ENCODE measurements at places on chromosomes 6 and 20. TPM values are rescaled to one million over a fixed set of nuclear protein-coding genes. Genes with fewer than 3 reads are reported as not detected.

GRCh38 chr20:14295238-14295637 is 42.2 kb downstream of the FLRT3 start:
- no peaks in the 10 kb centered on the region for H3K27me3 ChIP-seq
- no peak for DNase-seq
- H3K4me1 ChIP-seq: no peaks in the 10 kb centered on the region

GRCh38 chr20:48294942-48295341 is 509.7 kb upstream of the SULF2 start:
- no peak for DNase-seq
- no peaks in the 10 kb centered on the region for H3K27me3 ChIP-seq
- H3K4me3 ChIP-seq: no peak overlapping the region
- no peak overlapping the region for H3K27ac ChIP-seq
- H3K4me1 ChIP-seq: no peaks in the 10 kb centered on the region

GRCh38 chr6:3114377-3114776 is 4.1 kb upstream of the BPHL start:
- H3K27me3 ChIP-seq: no peaks in the 10 kb centered on the region
- peaks cover 3% of the 10 kb centered on the region for H3K4me1 ChIP-seq
- DNase-seq: no peak
- H3K36me3 ChIP-seq: peaks cover 11% of the 10 kb centered on the region
- H3K27ac ChIP-seq: no peak overlapping the region
- H3K4me3 ChIP-seq: no peak overlapping the region

DNA sequence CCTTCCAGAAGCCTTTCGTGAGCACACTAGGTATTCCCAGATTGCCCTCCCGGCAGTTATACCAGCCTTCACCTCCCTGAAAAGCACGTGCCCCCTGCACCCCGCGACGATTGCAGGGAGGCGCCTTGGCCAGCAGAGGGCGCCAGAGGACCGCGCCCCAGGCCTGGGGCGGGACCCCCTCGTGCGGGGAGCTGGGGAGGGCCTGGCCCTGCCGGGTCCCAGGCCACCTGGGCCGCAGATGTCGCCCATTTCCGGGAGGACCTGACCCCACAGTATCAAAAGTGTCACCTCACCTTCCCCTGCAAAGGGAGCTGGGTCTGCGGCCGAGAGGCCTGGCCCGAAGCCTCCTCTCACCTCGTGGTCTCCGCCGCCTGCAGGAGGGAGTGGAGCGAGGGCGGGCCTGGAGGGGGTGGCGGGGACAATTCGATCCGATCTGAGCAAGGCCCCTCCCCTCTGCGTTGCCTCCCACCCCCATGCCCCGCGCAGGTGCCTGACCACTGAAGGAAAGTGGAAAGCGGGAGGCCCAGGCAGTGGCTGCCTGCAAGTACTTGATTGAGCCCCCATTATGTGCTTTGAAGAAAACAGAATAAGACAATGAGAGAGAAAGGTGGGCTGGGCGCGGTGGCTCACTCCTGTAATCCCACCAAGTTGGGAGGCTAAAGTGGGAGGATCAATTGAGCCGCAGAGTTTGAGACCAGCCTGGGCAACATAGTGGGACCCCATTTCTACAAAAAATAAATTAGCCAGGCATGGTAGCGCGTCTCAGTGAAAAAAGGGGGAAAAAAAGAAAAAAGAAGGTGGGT is 3.5 kb upstream of the SNAI1 start:
- H3K27me3 ChIP-seq: no peaks in the 10 kb centered on the region
- H3K36me3 ChIP-seq: no peaks in the 10 kb centered on the region
- H3K27ac ChIP-seq: no peak overlapping the region
- H3K4me3 ChIP-seq: no peak overlapping the region
- peak; percentile 63 for DNase-seq
- H3K4me1 ChIP-seq: no peaks in the 10 kb centered on the region

- H3K27me3 ChIP-seq: no peaks in the 10 kb centered on the region
- no peak overlapping the region for H3K27ac ChIP-seq
- no peak overlapping the region for H3K4me3 ChIP-seq
- H3K36me3 ChIP-seq: no peaks in the 10 kb centered on the region
Measured at GRCh38 chr6:40163924-40164323, 229.7 kb upstream of the MOCS1 start.

DNA sequence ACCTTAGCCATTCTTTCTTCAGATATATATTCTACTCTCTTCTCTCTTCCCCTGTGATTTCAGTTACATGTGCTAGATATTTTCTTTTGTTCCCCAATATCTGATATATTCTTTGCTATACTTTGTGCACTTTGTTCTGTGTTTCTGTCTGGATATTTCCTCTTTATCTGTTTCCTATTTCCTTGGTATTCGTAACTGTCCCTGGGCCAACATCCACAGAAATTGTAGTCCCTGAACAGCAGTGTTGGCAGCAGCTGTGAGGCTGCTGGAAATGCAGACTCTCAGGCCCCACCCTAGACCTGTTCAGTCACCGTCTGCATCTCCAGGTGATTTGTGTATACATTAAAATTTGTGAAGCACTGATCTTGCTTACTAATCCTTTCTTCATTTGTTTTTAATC is 522.9 kb upstream of the SOX4 start:
- H3K4me1 ChIP-seq: no peaks in the 10 kb centered on the region
- no peak for DNase-seq
- no peaks in the 10 kb centered on the region for H3K27me3 ChIP-seq

DNA sequence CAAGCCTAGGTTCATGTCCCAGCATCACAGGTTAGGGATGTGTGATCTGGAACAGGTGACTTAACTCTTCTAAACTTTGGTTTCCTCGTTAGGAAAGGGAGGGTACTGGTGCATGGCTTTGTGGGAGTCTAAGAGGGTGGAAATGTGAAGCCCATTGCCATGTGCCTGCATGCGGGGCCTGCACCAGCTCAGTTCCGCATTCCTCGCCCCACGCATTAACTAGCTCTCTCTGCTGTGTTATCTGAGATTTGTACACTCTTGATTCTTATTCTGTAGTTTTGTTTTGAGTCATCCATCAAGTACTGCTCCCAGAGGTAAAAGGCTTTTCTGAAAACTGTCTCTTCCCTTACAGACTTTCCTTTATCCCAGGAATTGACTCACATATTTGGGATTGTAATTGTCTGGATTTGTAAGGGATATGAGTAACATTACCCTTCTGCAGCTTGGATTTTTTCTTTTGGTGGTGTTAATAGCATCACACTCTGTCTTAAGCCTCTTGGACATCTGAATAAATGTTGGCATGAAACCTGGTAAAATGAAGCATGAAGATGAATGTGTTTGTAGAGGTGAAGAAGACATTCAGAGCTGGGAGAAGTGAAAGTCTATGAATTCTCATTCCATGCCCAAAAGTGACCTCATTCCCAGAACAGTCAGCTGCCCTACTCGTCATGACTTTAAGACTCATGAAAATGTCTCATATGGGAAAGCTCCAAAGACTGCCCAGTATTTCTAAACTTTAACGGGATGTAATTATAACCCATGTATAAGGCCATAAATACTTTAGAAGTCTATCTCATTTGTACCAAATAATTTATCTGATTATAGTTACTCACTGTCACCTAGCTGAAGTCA is 357.3 kb downstream of the FOXA2 start:
- H3K27ac ChIP-seq: no peak overlapping the region
- H3K4me1 ChIP-seq: no peaks in the 10 kb centered on the region
- no peaks in the 10 kb centered on the region for H3K27me3 ChIP-seq
- no peak for DNase-seq

DNA sequence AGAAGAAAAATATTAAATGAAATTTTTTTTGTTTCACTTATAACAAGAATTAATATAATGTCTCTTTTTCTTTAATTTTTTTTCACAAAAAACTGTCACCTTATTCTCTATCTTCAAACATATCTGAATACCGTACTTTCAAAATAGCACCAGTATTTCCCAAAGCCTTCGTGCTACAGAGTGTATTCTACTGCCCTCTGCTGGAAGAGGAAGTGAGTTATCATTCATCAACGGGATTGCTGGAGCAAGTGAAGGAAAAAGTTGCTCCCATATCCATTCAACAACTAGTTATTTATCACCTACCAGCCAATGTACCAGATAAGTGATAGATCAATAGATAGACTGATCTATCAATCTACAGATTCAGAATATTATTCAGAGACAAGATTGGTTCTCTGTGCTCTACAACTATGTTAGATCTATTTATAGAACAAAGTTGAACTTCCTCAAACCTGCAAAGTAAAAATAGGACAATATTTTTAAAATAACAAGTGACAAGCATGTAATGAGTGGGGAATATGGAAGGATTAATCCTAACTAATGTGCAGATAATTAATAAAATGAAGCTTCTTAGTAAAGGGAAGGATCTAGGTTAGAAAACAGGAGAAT is 26.7 kb upstream of the TFAP2B start:
- no peaks in the 10 kb centered on the region for H3K4me1 ChIP-seq
- no peaks in the 10 kb centered on the region for H3K36me3 ChIP-seq
- H3K27me3 ChIP-seq: no peaks in the 10 kb centered on the region
- H3K27ac ChIP-seq: no peak overlapping the region

DNA sequence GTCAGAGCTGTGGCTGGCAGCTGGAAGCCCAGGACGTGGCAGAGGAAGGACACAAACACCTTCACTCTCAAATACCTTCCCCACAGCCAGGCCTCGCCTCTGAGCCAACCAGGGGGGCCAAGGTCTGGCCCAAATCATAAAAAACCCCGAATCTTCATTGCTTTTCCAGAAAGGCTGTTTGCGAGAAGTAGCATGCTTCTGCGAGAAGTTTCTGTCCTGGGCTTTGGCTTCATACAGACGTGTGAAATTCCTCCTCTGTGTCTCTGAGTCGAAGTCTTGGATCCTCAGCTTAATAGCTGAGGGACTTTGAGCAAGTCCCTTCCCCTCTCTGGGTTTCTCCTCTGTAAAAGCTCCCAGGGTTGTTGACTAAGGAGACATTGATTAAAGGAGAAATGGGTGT is 63.0 kb downstream of the CHMP4B start:
- H3K4me1 ChIP-seq: peaks cover 7% of the 10 kb centered on the region
- no peak overlapping the region for H3K27ac ChIP-seq
- DNase-seq: no peak
- H3K27me3 ChIP-seq: no peaks in the 10 kb centered on the region
- no peak overlapping the region for H3K4me3 ChIP-seq

DNA sequence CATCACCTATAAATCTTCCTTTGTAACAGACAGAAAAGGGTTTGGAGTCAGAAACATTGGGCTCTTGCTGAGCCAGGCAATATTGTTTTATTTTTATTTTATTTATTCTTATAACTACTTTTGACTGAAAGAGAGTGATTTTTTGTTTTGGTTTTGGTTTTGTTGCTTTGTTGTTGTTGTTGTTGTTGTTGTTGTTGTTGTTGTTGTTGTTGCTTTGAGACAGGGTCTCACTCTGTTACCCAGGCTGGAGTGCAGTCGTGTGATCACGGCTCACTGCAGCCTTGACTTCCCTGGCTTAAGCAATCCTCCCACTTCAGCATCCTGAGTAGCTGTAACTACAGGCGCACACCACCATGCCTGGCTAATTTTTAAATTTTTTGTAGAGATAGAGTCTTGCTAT is 15.0 kb upstream of the SLC13A3 start:
- no peak overlapping the region for H3K4me3 ChIP-seq
- no peak for DNase-seq
- peaks cover 5% of the 10 kb centered on the region for H3K4me1 ChIP-seq

GRCh38 chr6:8958894-8959511 is 523.7 kb upstream of the SLC35B3 start:
- no peak overlapping the region for H3K4me3 ChIP-seq
- no peaks in the 10 kb centered on the region for H3K27me3 ChIP-seq
- no peaks in the 10 kb centered on the region for H3K4me1 ChIP-seq
- H3K36me3 ChIP-seq: no peaks in the 10 kb centered on the region
- no peak for DNase-seq
- no peak overlapping the region for H3K27ac ChIP-seq

DNA sequence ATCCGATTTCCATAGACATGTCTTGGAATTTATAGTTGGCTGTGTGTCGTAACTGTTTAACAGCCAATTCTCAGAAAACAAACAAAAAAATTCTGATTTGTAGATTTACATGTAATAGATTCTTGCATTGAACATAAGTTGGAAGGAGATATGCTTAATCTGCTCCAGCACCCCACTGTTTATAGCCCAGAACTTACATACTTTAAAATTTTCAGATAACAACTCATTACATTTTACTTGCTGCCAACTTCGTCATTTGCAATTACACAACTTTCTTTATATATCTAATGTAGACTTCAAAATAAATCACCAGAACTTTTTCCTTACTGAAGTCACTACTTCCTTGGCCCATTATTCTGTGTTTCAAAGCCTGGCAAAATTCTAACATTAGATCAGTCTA is 472.3 kb upstream of the EYS start:
- peak; percentile 94 for DNase-seq
- no peak overlapping the region for H3K4me3 ChIP-seq
- H3K4me1 ChIP-seq: no peaks in the 10 kb centered on the region

GRCh38 chr6:145045582-145045981 is 689.7 kb downstream of the EPM2A start:
- no peak overlapping the region for H3K4me3 ChIP-seq
- H3K27ac ChIP-seq: no peak overlapping the region
- DNase-seq: no peak
- no peaks in the 10 kb centered on the region for H3K27me3 ChIP-seq

- H3K4me1 ChIP-seq: no peaks in the 10 kb centered on the region
- H3K4me3 ChIP-seq: no peak overlapping the region
- no peak for DNase-seq
Measured at GRCh38 chr20:11924923-11925322, 7.2 kb downstream of the BTBD3 start.

DNA sequence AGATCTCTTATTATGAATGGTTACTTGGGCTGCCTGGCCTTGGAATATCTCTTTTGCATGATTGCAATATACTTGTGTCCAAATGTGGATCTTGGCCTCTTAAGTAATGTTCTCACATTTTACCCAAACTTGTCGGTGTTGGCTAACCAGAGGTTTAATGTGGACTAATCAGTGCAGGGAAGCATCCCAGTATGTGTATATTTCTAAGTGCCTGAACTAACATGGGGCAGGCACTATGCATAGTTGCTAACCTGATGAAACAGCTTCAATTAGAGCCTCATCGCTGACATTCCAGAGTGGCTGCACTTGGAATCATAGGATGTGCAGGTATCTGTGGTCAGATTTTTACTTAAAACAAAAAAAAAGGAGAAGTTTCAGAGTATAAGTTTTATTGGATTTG is 160.0 kb downstream of the PDE7B start:
- peaks cover 12% of the 10 kb centered on the region for H3K4me1 ChIP-seq
- H3K27ac ChIP-seq: no peak overlapping the region
- H3K36me3 ChIP-seq: no peaks in the 10 kb centered on the region
- no peak for DNase-seq
- H3K4me3 ChIP-seq: no peak overlapping the region

GRCh38 chr6:116090251-116090650 is 10.4 kb upstream of the NT5DC1 start:
- no peak for DNase-seq
- H3K27me3 ChIP-seq: no peaks in the 10 kb centered on the region
- H3K27ac ChIP-seq: no peak overlapping the region
- no peaks in the 10 kb centered on the region for H3K36me3 ChIP-seq

Gene PRPH2
- total RNA-seq: 1.7 TPM

Gene GRM4
- total RNA-seq: 0.12 TPM

Gene EYS
- 0.34 TPM for total RNA-seq

Gene SLC4A11
- total RNA-seq: 8.8 TPM

Gene CYP21A2
- 0.43 TPM for total RNA-seq

Gene LTB
- 14.6 TPM for total RNA-seq

All from lung (tissue), 17 donors.